ENCODE measurements at places on chromosomes 5 and 9.

GRCh38 chr5:1276930-1277329 lies 17.9 kb downstream of the TERT start:
- no peak for DNase-seq

GRCh38 chr9:120242116-120242811 lies 337.7 kb downstream of the CDK5RAP2 start:
- no peak for DNase-seq

DNA sequence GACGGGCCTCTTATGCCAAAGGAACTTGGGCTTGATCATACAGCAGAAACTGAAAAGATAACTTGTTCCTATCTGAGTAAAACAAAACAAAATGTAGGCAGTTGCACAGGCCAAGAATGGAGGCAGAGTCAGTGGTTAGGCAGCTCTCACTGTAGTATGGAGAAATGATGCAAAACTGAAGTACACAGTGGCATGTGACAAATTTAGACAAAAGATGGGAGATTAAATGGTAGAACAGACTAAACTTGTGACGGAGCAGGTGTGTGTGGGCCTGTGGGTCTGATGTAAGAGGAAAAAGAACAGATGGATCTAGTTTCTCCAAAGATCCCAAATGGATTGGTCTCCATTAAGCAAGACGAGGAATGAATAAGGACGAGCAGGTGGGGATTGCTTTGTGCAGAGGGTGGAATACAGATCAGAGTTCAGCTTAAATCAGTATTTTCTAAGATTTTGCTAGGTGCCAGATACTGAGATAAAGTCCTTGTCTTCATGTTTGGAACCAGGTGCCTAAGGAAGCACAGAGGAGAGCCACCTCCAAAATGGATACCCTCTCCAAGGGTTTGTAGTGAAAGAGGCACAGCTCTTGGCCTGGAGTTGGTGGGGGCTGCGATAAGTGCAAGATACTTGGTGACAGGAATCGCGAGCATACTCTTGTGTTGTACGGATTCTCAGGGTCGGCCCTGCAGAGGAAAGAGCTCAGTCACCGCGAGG lies 722 bp upstream of the DCP2 start:
- DNase-seq: no peak

- DNase-seq: no peak
Observed at GRCh38 chr5:25451294-25451693, 806.5 kb upstream of the CDH10 start.

DNA sequence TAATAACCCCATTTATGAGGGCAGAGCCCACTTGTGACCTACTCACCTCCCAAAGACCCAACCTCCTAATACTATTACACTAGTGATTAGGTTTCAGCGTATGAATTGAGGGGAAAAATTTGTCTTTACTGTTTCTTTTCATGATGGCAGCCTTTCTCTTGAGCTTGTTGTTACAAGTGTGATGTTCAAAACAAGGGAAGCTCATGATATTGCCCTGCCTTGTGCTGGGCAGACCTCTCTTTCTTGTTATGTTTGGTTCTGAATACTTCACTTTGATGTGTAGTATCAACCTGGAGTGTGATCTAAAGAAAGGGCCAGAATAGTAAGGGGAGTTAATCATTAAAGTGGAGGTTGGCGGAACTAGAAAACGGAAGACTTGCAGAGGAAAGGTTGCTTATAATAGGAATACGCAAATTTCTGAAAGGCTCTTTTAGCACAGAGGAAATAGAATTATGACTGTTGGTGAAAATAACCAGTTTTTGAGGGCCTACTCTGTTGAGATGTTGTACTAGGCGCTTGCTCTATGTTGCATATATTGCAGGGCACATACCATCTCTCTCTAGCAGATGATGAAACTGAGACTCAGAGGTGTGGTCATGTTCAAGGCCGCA lies 68.2 kb downstream of the MELK start:
- DNase-seq: no peak

DNA sequence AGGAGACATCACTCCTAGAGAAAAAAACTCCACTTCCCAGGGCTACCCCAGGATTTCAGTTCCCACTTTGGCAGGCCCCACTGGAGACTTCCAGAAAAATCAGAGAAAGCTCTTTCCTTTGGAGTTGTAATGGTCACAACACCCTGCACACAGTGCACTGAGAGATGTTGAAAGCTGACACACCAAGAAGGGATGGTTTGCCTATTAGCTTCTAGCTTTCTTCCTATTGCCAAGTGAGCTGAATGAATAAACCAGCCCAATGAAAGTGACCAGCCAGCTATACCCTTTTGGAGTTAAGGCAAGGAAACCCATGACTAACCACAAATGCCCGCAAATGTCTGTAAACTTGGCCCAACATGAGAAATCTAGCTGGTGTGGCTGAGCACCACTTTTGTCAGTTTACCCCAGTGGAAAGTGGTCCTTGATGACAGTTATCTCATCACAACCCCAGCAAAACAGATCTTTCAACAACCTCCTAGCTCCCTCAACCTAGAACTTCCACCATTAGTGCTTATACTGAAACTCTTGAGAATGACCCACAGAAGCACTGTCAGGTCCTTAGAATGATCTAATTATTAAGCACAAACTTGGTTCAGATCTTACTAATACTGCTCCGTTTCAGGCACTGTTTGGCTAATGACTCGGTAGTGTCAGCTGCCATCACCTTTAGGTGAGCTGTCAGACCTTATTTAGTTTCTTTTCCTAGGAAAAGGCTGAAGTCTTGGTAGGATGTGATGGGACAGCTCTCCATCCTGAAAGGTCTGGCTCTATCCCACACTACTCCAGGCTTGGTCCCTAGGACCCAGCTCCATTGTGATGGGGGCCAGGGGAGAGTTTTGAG lies 11.2 kb downstream of the IRF1 start:
- peak; percentile 18 for DNase-seq

GRCh38 chr9:112315331-112316257 lies 17.8 kb downstream of the PTBP3 start:
- no peak for DNase-seq

- DNase-seq: no peak
Observed at GRCh38 chr5:124157320-124157719, 589.1 kb downstream of the ZNF608 start.

All from stimulated activated CD4-positive, alpha-beta T cell treated with anti-CD3 and anti-CD28 coated beads, Interleukin-4, amount 100 ng/mL, for 1 hour (primary cell).